ENCODE measurements at places on chromosomes 13 and 19.

GRCh38 chr19:35793381-35794165, 18.2 kb downstream of the ARHGAP33 start:
- DNase-seq = no peak

DNA sequence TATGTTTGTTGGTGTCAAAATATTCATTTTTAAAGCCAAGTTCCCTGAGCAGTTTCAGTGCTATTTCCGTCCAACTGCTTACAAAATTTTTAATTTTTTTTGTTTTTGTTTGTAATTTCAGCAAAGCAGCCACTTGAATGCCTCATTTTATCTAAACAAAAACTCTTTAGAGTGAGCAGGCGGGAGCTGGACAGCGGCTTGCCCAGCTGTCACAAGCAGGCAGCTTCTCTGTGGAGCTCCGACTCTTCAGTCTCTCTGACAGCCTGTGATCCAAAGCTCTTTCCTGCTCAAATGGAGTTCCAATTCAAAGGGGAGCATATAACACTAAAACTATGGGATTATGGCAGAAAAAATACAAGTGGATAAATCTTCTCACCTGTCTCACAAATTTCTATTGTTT, 618.3 kb upstream of the PCDH20 start:
- DNase-seq = no peak

DNA sequence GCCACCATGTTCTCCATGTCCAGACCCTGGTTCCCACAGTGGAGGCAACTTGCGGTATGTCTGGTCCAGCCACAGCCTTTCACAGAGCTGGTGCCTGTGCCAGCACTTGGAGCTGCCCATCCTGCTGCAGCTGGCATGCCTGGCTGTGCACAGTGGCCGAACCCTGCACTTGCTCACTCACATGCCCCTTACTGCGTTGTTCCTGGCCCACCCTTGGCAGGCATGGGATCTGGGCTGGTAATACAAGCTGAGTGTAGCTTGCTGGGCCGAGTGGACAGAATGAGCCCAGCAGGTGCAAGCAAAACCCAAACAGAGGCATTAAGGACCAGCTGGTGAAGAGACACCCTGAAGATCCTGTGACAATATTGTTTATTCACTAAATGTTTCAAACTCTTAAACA, 583.9 kb upstream of the SLITRK6 start:
- DNase-seq = no peak

DNA sequence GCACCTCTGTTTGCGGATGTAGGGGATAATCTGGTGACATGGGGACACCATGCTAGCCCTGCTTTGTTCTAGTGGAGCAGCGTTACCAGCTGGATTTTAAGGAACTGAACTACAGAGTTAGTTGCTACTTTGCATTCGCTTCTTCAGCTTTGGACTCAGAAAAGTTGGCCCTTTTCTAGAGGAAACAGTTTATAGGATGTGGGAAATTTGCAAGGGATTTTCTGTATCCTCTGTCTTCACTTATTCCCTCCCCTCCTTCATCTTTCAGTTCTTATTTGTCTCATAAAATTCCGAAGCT, 2.1 kb downstream of the GATAD2A start:
- no peak for DNase-seq

GRCh38 chr13:74077792-74078191, 56.4 kb downstream of the KLF12 start:
- DNase-seq = no peak
